ENCODE measurements at places on chromosomes 6 and 20.

- DNase-seq = no peak
Observed at GRCh38 chr20:23341073-23341472, 9.5 kb upstream of the NXT1 start.

DNA sequence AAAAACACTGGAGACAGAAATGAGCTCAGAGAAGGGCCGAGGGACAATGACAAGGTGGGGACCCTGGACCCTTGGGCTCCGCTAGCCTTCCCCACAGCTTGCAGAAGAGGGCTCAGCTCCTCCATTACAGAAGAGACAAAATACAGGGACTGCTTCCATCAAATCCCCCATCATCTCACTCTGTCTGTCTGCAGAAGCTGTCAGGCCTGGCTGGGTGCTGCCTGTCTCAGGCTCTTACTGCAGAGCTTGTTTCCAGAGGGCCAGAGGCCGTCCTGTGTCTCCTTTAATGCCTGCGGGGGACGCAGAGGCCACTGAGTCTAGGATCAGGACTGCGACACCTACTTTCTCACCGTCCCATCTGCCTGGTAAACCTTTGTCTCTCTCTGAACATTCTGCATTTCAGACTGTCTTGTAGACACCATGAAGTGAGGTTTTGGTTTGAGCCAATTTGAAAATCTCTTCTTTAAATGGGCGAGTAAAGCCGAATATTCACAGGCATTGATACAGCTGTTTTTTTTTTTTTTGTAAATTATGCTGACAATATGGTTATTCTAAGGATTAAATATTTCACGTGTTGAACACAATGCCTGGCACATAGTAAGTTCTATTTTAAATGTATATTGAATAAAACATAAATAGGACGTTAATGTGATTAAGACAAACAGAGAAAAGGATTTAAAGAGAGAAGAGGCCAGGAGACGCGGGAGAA is 28.3 kb downstream of the RNASET2 start:
- peak; percentile 12 for DNase-seq

DNA sequence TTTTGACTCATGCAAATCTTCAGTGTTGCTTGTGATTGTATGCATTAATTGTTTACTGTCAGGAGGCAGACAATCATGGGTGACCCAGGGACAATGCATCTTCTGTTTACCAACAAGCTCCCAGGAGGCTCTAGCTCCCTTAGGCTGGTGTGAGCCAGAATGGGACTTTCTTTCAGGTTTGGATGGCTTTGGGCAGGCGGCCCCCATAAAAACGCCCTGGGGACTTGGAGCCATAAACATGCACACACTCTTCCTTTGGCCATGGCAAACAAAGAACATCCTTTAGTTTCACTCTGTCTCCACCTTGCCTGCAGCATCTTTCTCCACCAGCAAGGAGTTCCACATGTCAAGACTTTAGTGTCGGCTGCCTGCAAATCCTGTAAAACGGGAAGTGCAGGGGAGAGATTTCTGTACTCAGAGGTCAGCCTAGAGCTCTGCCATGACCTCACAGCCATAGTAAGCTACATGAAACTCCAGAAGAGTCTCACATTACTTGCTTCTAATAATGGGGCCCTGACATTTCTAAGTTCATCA is 127.6 kb downstream of the MAP3K7 start:
- DNase-seq = no peak

DNA sequence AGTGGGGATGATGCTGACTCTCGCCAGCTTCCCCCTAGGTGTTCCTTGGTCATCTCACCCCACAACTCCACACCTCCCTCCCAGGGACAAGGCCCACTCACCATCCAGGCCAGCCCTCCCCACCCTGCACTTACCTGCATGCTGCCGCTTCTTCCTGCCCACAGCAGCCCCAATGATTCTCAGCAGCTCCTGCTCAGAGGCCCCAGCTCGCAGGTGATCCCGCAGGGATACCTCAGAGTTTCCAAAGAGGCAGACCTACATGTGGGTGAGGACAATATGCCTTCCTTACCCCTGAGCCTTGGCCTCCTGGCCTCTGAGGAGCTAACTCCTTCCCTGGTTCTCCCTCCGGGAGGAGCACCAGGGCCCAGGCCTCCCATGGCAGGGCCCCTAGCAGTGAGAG is 24.6 kb downstream of the MOCS1 start:
- DNase-seq = no peak

- no peak for DNase-seq
Observed at GRCh38 chr6:106830930-106831329, 143.6 kb downstream of the CD24 start.

DNA sequence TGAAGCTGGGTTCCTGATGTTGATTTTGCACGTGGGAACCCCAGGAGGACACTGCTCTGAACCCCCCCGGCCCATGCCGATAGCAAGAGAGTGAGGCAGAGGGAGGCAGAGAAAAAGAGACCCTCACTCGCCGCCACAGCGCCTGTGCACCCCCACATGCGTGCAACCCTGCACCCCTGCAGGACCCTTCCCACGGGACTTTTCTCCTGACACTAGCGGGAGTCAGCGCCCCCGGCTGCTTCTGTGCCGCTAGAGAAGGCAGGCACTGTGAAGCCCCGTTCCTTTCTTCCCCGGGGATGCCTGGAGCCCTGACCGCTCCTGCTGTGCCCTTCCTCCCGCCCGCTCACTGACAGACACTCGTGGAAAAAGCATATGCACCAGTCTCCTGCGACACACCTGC is 67.4 kb downstream of the GMPR start:
- no peak for DNase-seq

- no peak for DNase-seq
Observed at GRCh38 chr6:67683960-67684359, 951.1 kb upstream of the ADGRB3 start.

GRCh38 chr6:155108070-155108820 is 113.1 kb downstream of the TIAM2 start:
- DNase-seq = no peak

- no peak for DNase-seq
Observed at GRCh38 chr6:106162921-106163320, 76.8 kb downstream of the PRDM1 start.

- DNase-seq = peak; percentile 32
Observed at GRCh38 chr6:117771403-117771802, 96.1 kb downstream of the NUS1 start.

- DNase-seq = no peak
Observed at GRCh38 chr20:53227523-53227922, 255.4 kb downstream of the TSHZ2 start.

DNA sequence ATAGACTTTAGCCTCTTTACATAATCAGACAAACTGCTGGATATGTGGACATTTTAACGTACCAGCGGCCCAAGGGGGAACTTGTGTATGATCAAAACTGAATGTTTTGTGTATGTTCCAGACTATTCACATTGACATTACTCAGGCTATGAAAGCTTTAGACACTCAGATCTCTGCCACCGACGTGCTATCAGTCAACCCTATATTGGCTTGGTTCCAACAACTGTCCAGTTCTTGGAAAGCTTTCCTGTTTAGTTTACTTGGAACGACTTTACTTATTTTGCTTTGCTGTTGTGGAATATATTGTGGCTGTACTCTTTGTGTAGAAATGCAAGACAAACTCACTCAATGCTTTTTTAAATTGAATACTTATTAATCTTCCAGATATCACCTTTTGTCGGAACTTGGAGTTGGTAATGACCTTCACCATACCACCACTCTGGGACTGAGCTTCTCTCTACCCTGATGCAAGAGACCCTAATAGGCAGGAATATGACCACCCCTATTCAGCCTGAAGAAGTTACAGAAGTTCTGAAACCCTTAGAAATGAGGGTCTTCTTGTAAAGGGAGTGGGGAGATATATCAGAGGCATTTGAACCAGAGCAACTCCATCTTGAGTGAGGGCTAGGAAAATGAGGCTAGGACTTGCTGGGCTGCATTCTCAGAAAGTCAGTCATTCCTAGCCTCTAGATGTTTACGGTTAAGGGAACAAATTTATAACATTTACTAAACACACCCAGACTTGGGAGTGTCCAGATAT is 49.0 kb upstream of the PAX1 start:
- DNase-seq = no peak

GRCh38 chr20:44800391-44801046 is 9.8 kb downstream of the RIMS4 start:
- DNase-seq = no peak

GRCh38 chr6:134117409-134117808 is 65.0 kb upstream of the SLC2A12 start:
- DNase-seq = no peak

GRCh38 chr20:38181971-38182370 is 16.9 kb upstream of the TGM2 start:
- no peak for DNase-seq

DNA sequence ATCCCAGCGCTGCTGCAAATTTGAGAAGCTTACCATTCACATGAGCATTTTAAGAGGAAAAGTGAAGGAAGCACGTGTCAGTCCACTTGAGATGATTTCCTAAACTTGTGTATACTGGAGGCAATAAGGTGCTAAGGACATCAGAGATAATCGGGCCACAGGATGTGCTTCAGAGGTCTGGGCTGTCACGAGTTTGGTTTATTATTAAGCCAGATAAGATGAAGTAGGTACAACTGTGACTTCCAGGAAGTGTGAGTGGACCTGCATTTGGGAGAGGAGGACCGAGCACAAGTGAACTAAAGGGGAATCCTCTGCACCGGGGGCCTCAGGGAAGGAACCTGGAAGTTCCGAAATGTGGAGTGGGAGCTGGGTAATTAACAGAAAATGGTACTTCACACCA is 1.4 kb downstream of the SAMD5 start:
- no peak for DNase-seq

- no peak for DNase-seq
Observed at GRCh38 chr6:158850807-158851115, 31.6 kb upstream of the EZR start.

- DNase-seq = no peak
Observed at GRCh38 chr6:25872814-25873213, 1.2 kb downstream of the SLC17A3 start.

DNA sequence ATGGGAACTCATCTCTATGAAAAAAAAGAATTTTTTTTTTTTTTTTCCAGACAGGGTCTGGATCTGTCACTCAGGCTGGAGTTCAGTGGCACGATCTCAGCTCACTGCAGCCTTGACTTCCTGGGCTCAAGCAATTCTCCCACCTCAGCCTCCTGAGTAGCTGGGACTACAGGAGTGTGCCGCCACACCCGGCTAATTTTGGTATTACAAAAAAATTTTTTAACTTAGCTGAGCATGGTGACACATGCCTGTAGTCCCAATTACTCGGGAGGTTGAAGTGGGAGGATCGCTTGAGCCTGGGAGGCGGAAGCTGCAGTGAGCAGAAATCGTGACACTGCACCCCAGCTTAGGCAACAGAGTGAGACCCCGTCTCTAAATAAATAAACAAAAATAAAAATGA is 7.5 kb downstream of the DEF6 start:
- DNase-seq = no peak

DNA sequence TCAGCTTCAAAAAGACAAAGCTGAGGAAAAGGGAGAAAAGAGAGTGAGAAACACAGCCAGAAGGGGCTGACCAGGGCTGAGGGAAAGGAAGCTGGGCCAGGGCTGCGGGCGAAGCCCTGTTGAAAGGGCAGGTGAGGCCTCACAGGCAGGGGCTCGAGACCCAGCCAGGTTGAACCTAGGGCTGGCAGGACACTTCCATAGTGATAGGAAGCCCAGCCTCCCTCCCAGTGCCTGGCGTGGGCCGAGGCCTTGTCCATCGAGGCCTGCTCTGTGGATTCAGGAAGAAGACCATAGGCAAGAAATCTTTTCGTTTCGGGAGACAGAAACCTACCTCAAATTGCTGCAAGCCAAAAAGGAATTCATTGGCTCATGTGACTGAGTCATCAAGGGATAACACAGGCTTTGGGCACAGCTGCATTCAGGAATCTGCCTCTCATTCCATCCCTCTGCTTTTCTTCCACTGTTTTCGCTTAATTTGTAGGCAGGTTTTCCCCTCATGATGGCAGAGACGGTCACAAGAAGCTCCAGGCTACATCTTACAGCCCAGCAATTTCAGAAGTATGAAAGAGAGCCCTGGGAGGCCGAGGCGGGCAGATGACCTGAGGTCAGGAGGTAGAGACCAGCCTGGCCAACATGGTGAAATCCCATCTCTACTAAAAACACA is 311.1 kb upstream of the SULF2 start:
- no peak for DNase-seq

GRCh38 chr6:135851442-135852271 is at the start of gene PDE7B:
TSS of gene PDE7B (plus strand) at chr6:135851701.
- peak; percentile 58 for DNase-seq

DNA sequence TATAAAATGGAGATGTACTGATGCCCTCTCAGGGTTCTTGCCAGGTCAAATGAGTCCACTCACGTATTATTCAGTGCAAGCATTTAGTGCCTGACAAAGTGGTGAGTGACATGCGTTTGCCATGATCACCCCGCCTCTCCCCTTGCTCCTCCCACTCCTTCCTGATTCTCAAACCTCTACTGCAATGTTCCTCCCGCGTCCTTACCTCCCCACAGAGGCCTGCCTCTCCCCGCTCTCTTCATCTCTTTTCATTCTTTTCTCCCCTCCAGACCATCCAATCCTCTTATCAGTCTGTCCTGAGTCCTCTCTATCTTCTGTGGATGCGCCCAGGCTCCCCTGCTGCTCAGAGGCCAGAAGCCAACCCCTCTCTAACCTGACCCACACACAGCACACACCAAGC is 40.7 kb downstream of the KCNK5 start:
- no peak for DNase-seq

GRCh38 chr20:57622201-57622570 is 2.0 kb upstream of the ZBP1 start:
- no peak for DNase-seq

DNA sequence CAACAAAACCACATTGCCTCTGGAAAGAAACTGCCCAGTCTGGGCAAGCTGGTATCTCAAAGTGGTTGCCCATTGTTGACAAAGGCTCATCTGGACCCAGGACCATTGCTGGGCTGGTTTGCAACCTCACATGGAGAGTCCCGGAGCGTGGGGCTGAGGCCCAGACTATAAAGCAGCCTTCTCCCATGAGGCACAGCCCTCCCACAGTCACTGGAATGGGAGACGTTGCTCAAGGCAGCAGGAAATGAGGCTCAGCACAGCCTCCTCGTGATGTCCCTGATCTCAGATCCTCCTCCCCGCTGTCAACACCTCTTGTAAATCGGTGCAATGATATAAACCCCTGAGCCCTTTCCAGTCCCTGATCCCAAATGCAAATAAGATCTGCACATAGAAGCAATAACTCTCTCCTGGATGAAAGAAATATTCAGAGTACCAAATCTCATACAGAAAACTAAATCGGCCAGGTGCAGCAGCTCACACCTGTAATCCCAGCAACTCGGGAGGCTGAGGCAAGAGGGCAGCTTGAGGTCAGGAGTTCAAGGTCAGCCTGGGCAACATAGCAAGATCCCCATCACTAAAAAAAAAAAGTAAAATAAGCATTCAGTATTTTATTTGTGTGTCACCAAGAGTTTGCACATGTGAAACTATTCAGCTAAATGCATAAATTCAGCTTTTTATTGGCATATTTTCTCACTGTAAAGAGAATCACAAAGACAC is 103.0 kb upstream of the RREB1 start:
- no peak for DNase-seq
